ENCODE measurements at places on chromosomes 12 and 14.

- no peak for DNase-seq
Observed at GRCh38 chr12:18589316-18589715, 148.5 kb downstream of the PLCZ1 start.

- DNase-seq: no peak
Observed at GRCh38 chr12:78315028-78315427, 484.3 kb downstream of the NAV3 start.

GRCh38 chr12:70920251-70920851, at the start of gene PTPRR:
Gene PTPRR, minus strand, starts transcription at chr12:70920738. Its CDS starts 348 bp downstream, at chr12:70920390.
- DNase-seq: no peak

DNA sequence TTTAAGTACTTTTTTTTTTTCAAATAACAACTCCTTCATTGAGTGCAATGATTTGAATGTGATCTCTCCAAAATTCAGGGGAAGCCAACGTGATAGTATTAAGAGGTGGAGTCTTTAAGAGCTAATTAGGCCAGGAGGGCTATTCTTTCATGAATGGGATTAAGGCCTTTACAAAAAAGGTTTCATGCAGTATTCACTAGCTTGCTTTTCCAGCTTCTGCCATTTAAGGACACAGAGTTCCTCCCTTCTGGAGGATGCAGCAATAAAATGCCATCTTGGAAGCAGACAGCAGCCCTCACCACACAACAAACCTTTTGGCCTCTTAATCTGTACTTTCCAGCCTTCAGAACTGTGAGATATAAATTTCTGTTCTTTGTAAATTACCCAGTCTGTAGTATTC, 586.8 kb upstream of the LMO3 start:
- no peak for DNase-seq

- DNase-seq: no peak
Observed at GRCh38 chr12:69150083-69150795, 89.1 kb upstream of the CPSF6 start.

- no peak for DNase-seq
Observed at GRCh38 chr14:77556946-77557345, 58.3 kb upstream of the ISM2 start.

DNA sequence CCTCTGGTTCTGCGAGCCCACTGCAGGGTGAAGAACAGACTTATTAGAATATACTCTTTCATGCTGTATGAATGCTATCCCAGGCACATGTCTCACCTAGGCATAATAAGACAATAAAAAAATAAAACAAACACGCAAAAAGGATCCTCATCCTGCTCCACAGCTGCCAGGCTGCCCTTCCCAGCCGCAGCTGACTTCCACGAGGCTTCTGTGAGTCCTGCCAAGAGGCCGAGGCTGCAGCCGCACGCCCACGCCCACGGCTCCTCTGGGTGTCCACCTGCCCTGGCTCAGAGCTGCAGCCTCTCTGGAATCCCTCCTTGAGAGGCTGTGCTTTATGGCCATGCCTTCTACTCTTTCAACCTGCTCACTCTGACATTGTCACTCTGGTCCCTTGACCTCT, 6.9 kb downstream of the SMIM41 start:
- no peak for DNase-seq

DNA sequence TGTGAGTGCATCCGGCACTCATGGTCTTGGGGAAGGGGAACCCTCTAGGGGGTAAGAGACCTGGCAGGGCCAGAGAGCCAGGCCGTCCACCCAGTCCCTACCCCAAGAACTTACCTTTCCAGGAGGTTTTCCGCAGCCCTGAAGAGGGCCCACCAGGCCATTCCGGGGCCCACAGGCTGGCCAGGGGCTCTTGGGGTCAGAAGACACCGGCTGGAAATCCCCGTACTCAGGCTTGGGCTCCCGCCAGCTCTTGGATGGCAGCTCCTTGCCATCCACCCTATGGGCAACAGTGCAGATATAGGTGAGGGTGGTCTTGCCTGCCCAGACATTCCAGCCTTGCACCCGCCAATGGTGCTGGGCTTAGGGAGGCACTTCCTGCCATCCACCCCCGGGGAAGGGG, 34.6 kb downstream of the NCKAP5L start:
- DNase-seq: no peak

- no peak for DNase-seq
Observed at GRCh38 chr12:82565966-82566365, 120.7 kb upstream of the TMTC2 start.

- no peak for DNase-seq
Observed at GRCh38 chr12:128245121-128245520, 21.8 kb upstream of the TMEM132C start.

DNA sequence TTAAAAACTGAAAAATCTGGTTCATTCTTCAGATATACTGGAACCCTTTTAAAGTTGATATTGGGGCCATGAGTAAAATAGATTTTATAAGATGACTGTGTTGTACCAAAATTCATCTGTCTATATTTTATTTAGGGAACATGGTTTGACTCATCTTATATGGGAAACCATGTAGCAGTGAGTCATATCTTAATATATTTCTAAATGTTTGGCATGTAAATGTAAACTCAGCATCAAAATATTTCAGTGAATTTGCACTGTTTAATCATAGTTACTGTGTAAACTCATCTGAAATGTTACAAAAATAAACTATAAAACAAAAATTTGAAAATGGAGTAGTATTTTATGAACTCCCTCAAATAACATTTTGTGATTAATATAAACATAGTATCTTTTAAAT, 14.2 kb downstream of the PTGER2 start:
- DNase-seq: no peak

DNA sequence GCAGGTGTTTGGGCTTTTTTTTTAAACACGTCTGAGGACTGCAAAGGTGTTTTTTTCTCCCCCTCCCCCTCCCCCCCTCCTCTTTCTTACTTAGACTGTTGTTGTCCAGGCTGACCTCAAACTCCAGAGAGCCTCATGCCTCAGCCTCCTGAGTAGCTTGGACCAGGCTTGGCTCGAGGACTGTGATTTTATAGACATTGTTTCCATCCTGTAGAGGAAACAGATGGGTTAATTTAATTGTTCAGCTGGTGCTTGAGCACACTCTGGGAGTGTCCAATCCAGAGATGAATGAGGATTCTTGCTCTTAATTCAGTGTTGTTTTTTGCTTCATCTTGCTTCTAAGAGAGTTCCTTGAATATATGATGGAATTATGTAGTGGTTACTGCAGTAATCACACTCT, 42.1 kb downstream of the RASSF3 start:
- peak; percentile 57 for DNase-seq

GRCh38 chr14:79284621-79285020, 926.7 kb downstream of the DIO2 start:
- DNase-seq: no peak

DNA sequence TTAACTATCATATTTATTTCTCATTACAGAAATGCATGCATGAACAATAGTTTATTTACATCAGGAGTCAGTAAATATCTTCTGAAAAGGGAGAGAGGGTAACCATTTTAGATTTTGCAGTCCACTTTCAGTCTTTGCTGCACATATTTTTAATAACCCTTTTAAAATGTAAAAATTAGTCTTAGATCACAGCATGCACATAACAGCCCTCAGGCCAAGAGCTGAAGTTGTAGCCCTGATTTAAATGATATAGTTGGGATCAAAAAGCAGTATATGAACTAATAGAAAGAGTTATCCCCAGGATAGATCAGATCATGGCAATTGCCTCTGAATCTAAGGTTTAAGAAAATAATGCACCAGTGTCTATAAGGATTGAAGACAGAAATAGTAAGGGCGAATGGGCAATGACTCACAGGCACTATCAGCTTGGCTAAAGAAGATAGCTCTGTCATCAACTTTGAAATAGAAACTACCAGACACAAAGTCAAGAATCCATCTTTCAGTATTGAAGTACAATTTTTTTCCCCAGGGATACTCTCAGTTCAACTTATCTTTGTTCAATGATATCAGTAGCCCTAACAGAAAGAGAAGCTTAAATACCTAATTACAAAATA, 13.1 kb upstream of the CLEC7A start:
- no peak for DNase-seq

DNA sequence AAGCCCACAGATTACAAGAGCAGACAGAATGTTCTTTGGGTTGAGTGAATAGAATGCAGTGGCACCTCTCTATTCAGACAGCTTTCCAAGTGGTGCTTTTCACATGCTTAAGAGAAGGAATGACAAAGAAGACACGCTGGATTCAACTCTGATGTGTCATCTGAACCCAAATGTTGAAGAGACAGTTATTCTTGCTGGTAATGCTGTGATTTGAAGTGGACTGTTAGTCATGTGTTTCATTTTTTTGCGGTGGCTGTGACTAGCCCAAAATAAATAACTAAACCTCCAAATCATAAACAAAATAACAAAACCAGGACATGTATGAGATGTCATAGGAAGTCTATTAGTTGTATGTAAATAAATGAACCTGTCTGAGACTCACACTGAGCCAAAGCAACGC, 391.8 kb upstream of the PRICKLE1 start:
- no peak for DNase-seq

DNA sequence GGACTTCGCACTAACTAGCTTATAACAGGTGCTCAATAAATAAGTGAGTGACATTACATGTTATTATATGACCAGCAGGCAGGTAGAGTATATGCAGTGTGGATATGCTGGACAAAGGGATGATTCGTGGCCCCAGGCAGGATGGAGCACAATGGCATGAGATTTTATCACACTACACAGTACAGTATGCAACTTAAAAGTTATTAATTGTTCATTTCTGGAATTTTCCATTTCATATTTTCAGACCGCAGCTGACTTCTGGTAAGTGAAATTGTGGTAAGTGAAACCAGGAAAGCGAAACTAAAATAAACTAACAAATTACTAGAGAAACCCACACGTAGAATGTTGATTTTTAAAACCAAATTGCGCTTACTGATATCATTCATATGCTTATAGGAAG, 3.3 kb downstream of the PARP11 start:
- DNase-seq: no peak
